ENCODE measurements at places on chromosomes 5 and 9. TPM values are rescaled to one million over a fixed set of nuclear protein-coding genes. Genes with fewer than 3 reads are reported as not detected.

GRCh38 chr9:131318231-131319085, 28.9 kb downstream of the PLPP7 start:
- H3K36me3 ChIP-seq: no peaks in the 10 kb centered on the region
- no peak overlapping the region for H3K4me3 ChIP-seq
- DNase-seq: no peak

DNA sequence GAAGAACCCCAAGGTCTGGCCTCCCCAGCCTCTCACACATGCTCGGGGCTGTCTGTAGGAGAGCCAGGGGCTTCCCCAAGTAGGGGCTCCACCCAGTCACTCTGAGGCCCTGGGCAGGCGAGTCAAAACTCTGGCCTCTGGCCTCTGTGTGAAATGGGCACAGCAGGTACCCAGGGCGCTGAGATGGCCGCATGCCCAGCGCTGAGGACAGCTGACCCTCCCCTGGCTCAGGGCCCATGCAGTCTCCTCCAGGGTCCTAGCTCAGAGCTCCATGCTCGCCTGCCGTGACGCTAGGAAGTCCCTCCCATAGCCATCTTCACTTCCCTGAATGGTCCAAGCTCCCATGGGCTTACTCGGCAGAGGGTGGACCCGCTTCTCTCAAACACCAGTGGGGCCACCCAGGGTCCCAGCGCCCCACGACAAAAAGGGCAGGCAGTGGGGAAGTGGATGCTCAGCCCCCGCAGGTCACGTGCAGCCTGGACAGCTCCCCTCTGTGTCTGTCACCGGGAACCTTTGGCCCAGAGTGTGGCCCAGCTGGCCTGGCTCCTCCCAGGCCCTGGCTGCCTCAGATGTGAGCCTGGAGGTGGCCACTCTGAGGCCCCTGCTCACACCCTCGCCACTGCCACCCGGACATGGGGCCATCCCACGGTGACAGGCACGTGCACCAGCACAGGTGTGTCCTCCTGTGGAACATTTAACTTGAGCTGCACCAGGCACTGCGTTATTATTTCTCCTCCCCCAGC, 12.2 kb upstream of the VAV2 start:
- no peak overlapping the region for H3K27ac ChIP-seq
- no peak for DNase-seq
- H3K4me1 ChIP-seq: no peaks in the 10 kb centered on the region
- H3K27me3 ChIP-seq: no peaks in the 10 kb centered on the region
- H3K4me3 ChIP-seq: no peak overlapping the region
- no peaks in the 10 kb centered on the region for H3K36me3 ChIP-seq

The PLPP1 gene
- total RNA-seq: 15.3 TPM

The SYK gene
- total RNA-seq: 0.56 TPM

The OGN gene
- 0.17 TPM for total RNA-seq

GRCh38 chr5:150519978-150520377, 12.0 kb downstream of the NDST1 start:
- H3K4me3 ChIP-seq: no peak overlapping the region
- no peaks in the 10 kb centered on the region for H3K36me3 ChIP-seq
- H3K4me1 ChIP-seq: no peaks in the 10 kb centered on the region
- no peak for DNase-seq
- no peak overlapping the region for H3K27ac ChIP-seq

The PSMB7 gene
- total RNA-seq: 120 TPM
